CD4-positive, alpha-beta T cell treated with Interleukin-4 for 4 hours (primary cell): ENCODE measurements at places on chromosomes 2 and 18.
A peak's percentile ranks its signal among the peaks of the same experiment; 100 is the strongest.

- no peak for DNase-seq
Measured at GRCh38 chr2:72182547-72182946, 34.9 kb upstream of the CYP26B1 start.

GRCh38 chr2:38763228-38763627 is 12.1 kb upstream of the SRSF7 start:
- DNase-seq, result no peak

- peak; percentile 36 for DNase-seq
Measured at GRCh38 chr2:172288603-172289002, 138.8 kb upstream of the ITGA6 start.

- no peak for DNase-seq
Measured at GRCh38 chr2:123095219-123095835, 929.8 kb upstream of the CNTNAP5 start.

DNA sequence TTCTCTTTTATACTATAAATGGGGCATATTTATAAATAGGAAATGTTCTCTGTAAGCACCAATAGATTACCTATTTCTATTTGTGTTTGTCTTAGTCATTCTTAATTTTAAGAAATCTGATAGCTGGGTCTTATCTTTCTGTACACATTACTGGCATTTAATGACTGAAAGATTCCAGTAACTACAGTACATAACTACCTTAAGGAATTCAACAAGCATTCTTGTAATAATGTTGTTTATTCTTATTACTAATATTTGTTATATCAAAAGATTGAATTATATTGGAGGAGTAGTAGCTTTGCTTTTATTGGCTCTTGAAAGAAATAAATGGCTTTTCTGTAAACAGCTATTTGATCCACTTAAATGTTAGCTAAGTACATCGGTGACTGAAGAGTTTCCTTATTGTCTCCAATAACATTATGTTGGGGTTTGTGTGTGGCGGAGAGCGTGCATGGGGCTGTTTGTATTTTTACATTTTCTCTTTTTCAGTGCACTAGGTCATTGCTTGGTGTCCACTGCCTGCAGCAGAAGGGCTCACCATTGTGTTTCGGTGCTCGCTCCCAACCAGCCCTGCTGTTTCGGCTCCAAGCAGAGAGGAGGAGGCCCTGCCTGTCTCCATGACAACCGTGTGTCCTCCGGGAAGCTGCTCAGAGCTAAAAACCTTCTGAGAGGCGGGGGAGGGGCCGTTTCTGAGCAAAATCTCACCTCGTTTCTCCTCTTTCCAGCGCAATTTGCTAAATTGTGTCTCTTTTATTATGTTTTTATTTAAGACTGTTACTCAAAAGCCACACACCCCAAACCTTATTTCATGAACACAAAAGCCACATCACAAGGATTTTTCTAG is 112.5 kb upstream of the SLC38A11 start:
- DNase-seq, result no peak
